GM04504 (cell line): ENCODE measurements at places on chromosomes 16 and 17.

- DNase-seq, result no peak
Measured at GRCh38 chr17:36731811-36732210, 130.4 kb downstream of the MRM1 start.

- DNase-seq, result no peak
Measured at GRCh38 chr16:10846213-10846998, 27.8 kb upstream of the TVP23A start.

DNA sequence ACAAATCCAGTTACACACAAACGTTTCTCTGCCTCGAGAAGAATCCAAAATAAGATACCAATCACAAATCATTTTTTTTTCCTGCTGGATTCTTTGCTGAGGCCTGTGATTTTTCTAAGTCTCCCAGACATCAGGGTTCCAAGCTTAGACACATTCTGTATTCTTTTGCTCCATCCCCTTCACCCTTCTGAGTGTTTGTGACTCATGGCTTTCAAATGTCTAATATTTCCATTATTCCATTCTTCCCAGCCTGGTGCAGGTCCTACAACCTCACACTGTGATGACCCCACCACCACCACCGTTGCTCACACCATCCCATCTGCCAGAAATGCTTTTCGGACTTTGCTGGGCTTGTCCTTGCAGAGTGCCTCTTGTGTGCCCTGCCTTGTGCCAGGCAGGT, 480.1 kb downstream of the SOX9 start:
- DNase-seq, result no peak

GRCh38 chr16:66469291-66469946, 42.3 kb downstream of the BEAN1 start:
- no peak for DNase-seq

- no peak for DNase-seq
Measured at GRCh38 chr16:84593825-84594724, 23.8 kb downstream of the COTL1 start.

GRCh38 chr16:66959704-66960161, 1.3 kb upstream of the CES3 start:
- no peak for DNase-seq

DNA sequence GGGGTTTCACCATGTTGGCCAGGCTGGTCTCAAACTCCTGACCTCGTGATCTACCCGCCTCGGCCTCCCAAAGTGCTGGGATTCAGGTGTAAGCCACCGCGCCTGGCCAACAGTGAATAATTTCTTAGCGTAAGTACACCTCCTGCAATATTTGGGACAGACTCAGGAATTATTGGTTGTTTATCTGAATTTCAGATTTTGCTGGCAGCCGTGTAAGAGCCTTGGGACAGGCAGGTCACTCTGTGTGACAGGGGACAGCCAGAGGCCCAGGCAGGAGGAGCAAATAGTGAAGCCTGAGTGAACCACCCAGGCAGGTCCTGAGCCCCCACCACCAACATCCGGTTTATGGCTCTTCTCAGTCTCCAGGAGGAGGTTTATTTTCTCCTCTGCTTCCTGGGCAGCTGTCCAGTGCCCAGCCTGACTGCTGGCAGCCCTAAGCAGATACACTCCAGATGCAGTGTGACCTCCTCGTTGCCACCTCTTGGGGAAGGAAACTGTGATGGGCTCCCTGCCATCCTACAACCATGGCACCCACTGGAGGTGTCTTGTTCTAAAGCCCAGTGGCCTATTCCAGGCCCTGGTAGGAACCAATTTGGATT, 26.2 kb upstream of the ADORA2B start:
- no peak for DNase-seq

- DNase-seq, result no peak
Measured at GRCh38 chr17:64537488-64537887, 30.7 kb downstream of the CEP95 start.

DNA sequence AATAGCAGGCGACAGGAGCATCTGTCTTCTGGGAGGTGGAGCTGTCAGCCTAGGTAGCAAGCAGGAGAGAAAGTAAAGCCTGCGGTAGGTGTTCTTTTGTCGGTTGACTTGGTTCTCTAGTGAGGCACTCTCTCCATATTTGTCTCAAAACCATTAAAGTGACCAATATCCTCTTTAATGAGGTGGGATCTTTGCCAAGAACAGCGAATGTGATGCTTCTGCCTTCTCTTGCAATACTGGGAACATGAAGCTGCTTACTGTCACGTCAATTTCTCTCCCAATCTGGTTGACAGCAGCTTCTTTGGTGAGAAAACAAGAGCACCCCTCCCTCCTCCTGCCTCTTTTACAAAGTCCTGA, 176.7 kb downstream of the ABCC12 start:
- no peak for DNase-seq

DNA sequence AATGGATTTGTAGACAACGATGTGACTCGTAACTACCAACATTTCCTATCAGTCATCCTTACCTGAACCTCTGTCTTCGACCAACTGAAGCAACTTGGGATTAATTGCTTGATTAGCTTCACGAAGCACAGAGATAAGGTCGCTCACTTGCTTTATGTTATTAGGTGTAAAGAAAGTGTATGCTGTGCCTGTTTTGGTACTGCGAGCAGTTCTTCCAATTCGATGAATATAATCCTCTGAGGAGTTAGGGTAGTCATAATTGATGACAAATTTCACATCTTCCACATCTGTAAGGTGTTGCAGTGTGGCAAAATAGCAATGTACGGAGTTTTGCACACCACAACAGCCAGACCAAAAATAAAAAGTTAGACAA, 3.6 kb upstream of the POLG2 start:
- DNase-seq, result no peak

DNA sequence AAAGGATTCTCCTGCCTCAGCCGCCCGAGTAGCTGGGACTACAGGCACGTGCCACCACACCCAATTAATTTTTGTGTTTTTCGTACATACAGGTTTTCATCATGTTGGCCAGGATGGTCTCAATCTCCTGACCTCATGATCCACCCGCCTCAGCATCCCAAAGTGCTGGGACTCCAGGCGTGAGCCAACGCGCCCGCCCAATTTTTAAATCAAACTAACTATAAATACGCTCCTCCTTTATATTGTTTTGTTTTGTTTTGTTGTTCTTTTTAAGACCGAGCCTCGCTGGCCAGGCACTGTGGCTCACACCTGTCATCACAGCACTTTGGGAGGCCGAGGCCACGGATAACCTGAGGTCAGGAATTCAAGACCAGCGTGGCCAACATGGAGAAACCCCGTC, 1.9 kb upstream of the UTP6 start:
- no peak for DNase-seq

DNA sequence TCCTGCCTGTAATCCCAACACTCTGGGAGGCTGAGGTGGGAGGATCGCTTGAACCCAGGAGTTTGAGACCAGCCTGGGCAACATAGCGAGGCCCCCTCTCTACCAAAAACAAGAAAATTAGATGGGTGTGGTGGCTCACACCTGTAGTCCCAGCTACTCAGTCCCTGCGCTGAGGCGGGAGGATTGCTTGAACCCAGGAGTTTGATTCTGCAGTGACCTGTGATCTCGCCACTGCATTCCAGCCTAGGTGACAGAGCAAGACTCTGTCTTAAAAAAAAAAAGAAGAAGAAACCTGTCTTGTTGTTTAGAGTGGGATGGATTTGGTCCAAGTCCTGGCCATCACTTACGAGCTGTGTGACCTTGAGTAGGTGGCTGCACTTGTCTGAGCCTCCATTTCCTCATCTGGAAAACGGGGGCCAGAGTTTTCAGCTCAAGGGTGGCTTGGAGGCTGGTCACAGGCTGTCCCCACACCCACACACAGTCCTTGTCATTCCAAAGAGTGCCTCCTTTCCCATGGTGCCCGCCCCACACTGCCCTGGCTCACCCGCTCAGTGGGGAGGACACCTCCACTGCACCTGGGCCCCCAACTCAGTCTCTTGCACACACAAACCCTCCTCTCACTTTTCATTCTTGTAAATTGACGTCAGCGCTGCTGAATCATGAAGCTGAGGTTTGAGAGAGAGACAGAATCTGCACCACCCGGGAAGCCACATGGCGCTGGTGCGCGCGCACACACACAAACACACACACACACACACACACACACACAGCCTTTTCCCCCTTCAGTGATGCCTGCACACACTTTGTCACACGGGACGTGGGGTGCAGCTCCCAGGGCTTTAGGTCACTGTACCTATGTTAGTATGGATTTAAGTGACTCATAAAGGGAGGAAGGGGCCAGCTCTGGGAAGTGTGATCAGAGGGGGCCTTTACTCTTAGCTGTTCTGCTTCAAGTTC, 4.2 kb downstream of the SOCS1 start:
- no peak for DNase-seq

DNA sequence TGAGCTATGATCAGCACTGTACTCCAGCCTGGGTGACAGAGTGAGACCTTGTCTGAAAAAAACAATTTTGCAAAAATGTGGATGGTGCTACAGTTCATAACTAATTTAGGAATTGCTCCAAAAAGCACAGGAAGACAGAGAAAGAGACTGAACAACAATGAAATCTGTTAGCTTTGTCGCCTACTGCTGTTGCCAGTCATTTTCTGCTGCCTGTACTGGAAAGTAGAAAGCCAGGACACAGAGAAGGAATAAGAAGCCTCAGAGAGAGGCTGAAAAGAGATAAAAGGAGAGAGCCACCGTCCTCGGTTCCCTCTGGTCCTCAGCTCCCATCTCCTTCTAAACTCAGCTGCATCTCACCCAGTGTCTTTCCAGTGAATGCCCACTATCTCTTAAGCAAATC, 8.6 kb upstream of the TMC7 start:
- DNase-seq, result no peak

- DNase-seq, result no peak
Measured at GRCh38 chr17:524406-524950, 171.9 kb upstream of the RPH3AL start.

- DNase-seq, result no peak
Measured at GRCh38 chr16:3797904-3798811, 80.8 kb upstream of the TRAP1 start.

GRCh38 chr16:85448557-85449190, 164.4 kb upstream of the GSE1 start:
- no peak for DNase-seq

DNA sequence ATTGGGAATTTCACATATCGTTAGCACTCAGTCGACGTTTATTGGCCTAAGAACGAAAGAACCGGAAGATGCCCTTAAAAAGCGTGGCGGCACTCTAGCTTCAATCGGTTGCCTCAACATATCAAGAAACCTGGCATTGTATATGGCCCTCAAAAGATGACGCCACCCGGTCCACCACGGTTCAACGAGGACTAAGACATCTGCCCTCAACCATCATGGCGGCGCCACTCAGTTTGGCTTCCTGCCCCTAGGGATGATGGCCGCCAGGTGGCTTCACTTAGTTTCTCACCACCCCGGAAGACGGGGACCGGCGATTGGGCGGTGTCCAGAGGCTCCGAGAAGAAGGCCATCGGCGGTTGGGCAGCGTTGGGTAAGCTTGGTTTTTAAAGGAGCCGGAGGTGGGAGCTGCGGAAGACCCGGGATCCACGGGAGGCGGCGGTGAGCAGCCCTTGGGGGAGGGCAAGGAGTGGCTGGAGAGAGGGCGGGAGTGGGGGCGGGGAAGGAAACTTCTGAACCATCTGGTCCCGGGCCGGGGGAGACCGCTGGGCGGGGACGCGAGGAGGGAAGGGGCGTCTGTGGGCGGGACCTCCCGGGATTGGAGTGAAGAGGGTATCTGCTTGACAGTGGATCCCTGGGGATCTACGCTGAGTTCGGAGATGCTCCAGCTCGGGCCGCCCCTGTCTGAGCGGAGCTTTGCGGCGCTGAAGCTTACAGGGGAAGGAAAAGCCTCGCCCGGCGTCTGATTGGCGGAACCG, at the start of gene PRR14:
Gene PRR14 (plus strand): TSS at position 592 of the 755 bp plus-strand sequence. CDS start 686 bp downstream, outside the sequence.
- peak; percentile 99 for DNase-seq

GRCh38 chr16:73233846-73234424, 186.0 kb upstream of the ZFHX3 start:
- DNase-seq, result no peak

GRCh38 chr16:1537763-1538289, 4.4 kb downstream of the TMEM204 start:
- DNase-seq, result no peak

DNA sequence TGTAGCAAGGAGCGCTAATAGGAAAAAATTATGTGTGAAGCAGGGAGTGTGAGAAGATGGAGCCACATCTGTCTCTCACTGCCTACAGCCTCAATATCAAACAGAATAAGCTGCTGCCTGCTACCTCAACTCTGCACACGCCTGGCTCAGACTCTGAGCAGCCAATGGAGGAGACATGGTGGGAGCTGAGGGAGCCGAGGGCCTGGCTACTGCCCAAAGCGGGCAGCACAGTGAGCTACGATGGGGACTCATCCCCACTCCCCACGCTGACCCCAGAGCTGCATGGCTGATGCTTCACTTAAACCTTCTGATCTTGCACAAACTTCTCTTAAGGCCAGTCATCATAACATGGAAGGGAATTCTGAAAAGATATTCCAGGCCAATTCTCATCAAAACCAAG, 11.1 kb upstream of the FLYWCH2 start:
- DNase-seq, result no peak

GRCh38 chr17:36544044-36544306, 744 bp upstream of the GGNBP2 start:
- peak; percentile 22 for DNase-seq

GRCh38 chr17:65852911-65853310, 291.5 kb upstream of the AXIN2 start:
- no peak for DNase-seq

GRCh38 chr17:76500074-76500746, 1.0 kb downstream of the RHBDF2 start:
- DNase-seq, result no peak

DNA sequence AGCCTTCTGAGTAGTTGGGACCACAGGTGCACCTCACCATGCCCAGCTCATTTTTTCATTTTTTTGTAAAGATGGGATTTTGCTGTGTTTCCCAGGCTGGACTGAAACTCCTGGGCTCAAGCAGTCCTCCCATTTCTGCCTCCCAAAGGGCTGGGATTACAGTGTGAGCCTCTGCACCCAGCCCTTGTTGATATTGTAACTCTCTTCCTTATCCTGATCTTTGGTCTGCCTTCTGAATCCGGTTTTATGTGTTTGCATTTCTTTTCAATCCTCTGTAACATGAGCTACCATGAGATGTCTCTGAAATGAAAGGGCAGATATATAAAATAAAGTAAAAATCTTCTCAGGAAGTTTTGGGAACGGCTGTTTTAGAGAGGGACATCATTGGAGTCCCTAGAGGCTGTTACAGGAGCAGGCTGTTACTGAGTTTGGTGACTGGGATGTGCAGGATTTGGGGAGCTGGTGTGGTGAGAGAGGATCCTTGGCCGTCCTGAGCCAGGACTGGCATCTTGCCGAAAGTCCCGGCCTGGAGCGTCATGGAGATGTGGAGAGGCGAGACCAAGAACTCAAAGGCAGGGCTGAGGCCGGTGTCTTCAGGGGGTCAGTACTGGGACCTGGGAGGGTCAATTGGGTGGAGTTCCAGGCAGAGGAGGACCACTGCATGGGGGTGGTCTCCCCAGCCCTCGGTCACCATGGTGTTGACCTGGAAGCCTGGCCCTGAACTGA, 39.4 kb downstream of the ATP2C2 start:
- no peak for DNase-seq

- no peak for DNase-seq
Measured at GRCh38 chr17:53807286-53807685, 15.4 kb upstream of the KIF2B start.

- DNase-seq, result no peak
Measured at GRCh38 chr16:20336955-20337354, 9.6 kb upstream of the GP2 start.
